ENCODE measurements at places on chromosomes 4 and X.

GRCh38 chr4:2930135-2930757 lies 33.0 kb downstream of the NOP14 start:
- no peak for DNase-seq

- no peak for DNase-seq
These were observed 193.3 kb downstream of the CEP135 start for GRCh38 chr4:56142088-56142487.

GRCh38 chr4:15027921-15028435 lies 25.7 kb downstream of the CPEB2 start:
- DNase-seq: no peak

DNA sequence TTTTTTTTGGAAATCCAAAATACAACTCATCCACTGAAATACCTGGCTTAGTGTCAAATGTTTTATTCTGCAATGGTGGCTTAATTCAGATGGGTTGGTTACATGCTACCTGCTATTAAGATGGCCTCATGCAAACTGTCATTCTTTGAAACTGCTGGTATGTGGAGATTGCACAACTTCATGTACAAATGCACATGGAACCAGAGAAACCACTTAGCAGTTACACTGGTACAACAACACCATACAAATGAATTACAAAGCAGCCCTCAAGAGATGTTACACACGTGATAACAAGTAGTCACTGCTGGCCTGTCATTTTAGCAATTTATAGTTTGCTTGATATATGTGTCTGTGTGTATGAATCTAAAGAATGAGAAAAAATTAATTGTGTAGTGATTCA lies 84.6 kb upstream of the STS start:
- DNase-seq: no peak

DNA sequence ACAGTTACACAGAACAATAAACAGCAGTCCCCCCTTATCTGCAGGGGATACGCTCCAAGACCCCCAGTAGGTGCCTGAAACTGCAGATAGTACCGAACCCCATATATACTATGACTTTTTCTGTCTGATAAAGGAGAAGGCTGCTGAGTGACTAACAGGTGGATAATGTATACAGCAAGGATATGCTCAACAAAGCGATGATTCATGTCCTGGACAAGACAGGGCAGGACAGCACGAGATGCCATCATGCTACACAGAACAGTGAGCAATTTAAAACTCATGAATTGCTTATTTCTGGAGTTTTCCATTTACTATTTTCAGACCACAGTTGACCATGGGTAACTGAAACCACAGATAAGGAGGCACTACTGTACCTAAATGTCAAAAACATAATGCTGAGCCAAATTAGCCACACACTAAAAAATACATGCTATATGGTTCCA lies 76.1 kb downstream of the MANBA start:
- DNase-seq: no peak

DNA sequence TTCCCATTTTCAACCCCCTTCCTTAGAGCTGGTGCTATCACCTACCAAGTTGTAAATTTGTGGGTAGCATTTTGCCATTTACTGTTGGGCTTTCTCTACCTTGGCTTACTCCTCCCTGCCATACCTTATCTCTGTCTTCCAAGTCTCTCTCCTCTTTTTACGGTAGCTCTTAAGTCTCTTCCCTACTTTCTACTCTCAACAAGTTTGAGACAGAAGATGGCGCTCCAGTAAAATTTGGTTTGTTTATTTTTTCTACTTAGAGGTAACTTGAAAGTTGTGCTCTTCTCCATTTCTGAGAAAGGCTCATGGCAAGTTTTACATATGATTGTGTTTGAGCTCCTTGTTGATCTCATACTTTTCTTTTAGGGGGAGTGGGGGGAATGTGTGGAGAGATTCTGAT lies 1508.1 kb downstream of the TECRL start:
- DNase-seq: no peak

GRCh38 chrX:155314260-155314659 lies 20.2 kb downstream of the CLIC2 start:
- DNase-seq: no peak

DNA sequence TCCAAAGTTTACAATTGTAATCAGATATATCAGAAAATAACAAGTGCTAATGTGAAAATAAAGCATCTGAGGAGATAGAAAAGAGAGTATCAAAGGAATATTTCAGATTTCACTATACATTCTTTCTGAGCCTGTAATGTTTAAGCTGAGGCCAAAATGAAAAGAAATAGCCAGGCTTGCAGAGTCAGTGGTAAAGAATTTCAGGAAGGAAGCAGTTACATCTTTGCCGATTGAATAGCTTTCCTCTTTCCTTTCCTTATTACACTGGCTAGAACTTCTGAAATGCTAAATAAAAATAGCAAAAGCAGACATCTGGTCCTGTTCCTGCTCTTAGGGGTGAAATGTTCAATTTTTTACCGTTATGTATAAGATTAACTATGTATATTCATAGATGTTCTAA lies 1441.6 kb upstream of the PCDH7 start:
- DNase-seq: no peak

DNA sequence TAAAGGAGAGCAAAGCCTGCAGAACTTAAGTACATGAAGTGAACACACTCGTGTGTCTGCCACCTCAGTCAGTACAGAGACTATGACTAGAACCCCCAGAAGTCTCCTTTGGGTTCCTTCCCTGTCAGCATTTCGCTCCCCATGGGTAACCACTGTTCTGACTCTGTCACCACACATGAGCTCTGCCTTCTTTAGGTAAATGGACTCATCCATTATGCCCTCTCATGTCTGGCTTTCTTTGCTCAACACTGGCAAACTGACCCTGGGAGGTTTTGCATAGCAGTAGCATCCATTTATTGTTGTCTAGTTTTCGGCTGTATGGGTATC lies 38.5 kb downstream of the TBC1D14 start:
- no peak for DNase-seq

DNA sequence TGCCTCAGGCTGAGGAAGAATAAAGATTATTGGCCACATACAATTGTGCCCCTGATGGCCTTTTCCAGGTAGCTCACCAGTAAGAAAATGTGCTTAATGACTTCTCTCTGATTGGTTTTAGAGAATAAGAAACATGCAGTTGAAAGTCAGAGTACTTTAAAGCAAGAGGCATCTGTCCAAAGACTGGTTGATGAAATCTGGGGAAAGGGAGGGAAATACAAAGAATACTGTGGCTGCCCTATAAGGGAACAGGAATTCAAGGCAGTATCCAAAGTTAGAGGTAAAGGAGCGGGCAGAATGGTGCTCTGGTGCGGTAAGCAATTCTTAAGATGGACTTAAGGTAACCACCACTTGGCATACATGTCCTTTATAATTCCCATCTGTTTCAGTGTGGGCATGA lies 11.4 kb downstream of the PBDC1 start:
- DNase-seq: no peak

DNA sequence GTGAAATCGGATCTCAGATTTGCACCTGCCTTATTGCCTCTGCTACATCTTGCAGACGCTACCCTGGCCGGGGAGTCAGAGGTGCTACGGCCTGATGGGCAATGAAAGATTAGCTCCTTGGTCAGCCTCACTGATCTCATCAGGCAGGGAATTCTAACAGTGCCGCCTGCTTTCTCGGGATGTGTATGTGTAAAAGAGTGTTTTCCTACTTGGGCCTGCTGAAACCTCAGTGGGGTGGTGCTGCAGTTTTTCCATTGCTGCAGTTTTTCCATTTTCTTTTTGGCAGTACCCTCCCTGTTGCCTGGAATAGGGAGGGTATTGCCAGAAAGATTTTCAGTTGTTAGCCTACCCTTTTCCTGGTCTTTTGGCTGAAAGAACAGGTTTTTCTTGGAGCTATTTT lies 117.5 kb downstream of the CDKL5 start:
- no peak for DNase-seq

DNA sequence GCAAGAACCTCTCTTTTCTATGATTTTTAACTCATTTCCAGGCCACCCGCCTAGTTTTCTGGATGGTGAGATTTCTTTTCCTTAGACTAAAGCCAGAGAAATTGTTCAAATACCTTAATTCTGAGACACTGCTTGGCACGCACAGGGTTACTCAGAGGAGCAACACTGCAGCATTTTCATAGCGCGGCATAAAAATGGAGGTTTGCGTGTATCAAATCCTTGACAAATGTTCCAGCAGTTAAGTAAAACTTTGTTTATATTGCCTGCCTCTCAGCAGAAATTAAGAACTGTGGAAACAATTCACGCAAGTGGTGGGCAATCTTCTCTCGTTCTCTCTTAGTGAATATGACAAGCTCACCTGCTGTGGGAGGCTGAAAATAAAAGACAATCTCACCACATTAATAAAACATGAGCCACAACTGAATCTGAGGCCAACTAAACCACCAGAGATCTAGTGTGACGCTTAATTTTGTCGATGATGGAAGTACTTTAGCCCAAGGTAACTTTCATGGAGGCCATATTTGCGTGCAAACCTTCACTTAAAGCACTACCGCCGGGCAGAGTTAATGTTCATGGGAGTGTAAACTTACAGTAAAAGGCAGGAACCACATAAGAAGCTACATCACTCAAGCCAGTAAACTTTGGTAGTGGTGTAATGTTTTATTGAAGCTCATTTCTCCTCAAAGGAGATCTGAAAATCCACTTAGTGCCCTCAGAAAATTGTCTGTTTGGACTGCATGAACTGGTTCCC lies 894.8 kb upstream of the EPHA5 start:
- DNase-seq: no peak

DNA sequence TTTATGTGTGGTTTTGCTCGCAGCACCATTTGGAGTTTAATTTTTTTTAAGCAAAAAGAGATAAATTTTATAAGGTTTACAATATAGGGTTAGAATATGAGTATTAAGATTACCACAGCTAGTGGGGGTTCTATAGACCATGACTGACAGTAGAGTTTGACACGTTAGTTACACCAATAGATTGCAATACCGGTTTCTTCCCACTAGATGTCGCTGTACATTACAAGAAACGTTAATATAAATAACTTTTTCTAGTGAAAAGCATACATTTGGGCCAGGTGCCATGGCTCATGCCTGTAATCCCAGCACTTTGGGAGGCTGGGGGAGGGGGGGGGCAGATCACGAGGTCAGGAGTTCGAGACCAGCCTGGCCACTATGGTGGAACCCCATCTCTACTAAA lies 433.6 kb downstream of the MAGEB5 start:
- no peak for DNase-seq

DNA sequence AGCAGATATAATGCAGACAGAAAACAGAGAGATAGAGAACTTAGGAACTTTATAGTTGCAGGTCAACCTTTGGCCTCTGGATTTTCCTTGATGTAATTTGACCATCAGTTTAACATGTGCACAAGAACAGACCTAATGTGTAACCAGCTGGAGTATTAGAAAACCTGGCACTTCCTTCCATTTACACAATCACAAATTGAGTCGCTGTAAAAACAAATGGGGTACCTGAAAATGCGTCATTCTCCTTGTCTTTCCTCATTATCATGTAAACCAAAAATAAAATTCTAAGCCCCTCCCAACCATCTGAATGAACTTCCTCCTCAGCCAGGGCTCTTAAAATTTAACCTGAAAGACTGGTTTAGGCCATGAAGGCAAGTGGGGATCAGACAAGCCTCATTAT lies 358.4 kb upstream of the MAGEB16 start:
- DNase-seq: no peak

GRCh38 chr4:169024762-169025161 lies 14.7 kb upstream of the CBR4 start:
- DNase-seq: peak; percentile 18

GRCh38 chrX:75228854-75229253 lies 45.0 kb upstream of the UPRT start:
- no peak for DNase-seq

DNA sequence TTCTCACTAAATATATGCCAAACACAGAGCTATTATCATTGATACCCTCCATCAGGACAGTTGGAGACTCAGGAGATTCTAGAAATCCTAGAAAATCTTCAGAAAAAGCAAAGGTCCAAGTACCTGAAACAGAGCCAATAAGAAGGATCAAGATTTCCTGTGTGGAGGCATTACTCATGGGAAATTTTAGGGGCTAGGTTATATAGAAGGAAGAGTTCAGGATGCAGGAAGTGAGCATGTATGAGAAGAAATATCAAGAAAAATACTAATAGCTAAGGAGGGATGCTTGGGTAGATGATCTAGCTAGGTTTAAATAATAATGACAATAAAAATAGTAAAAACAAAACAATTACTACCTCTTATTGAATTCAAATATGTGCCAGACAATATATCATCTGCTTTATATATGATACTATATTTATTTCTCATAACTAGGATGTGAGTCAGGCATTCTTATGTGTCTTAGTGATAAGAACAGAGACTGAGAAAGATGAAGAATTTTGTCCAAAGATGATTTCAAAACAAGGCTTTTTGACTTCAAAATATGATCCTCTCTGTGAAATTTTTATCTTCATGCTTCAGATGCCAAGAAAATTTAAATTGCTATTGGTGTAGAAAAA lies 66.4 kb upstream of the HHIP start:
- no peak for DNase-seq

GRCh38 chr4:13865871-13866669 lies 238.5 kb upstream of the BOD1L1 start:
- DNase-seq: no peak

GRCh38 chr4:118849867-118850487 lies 14.1 kb upstream of the SEC24D start:
- DNase-seq: no peak

DNA sequence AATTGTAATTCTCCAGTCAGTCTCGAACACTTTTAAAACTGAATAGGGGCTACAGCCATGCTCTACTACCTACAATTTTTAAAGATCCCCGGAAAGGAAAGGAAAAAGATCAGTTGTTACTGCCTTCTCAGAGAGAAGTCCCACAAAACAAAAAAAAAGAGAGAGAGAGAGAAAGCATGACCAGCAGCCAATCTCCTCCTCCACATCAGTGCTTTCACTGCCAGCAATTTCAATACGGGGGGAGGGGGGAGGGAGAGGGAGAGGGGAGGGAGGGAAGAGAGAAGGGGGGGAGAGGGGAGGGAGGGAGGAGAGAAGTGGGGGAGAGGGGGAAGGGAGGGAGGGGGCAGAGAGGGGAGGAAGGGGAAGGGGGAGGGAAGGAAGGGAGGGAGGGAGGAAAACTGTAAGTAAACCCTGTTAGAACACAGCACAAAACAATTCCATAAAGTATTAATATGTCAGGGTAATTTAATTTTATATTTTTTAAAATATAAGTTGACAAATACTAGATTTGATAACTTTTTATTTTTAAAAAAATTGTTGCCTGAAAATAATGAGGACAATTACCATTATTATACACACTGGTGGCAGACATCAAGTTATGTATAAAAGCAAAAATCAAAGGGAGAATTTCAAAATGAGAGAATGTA lies 108.0 kb downstream of the LRBA start:
- no peak for DNase-seq

- DNase-seq: no peak
These were observed 587.2 kb downstream of the EPHA5 start for GRCh38 chr4:65083076-65083475.

- DNase-seq: no peak
These were observed 456.0 kb upstream of the FAM241A start for GRCh38 chr4:111689214-111689613.

DNA sequence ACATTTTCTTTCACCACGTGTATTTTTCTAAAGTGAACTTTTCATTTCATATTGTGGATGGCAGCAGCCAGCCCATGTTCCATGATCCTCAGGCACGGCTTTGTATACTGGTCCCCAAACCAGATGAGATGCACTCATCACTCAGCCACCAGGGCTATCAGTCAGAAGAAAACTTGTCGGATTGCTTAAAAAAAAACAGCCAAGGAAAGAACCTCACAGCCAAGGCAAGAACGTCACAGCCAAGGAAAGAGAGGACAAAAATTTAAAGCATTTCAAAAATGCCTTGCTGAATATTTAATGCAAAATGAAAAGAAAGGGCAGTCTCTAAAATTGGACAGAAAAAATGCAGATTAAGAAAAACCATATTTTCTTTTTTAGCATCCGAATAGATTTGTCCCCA lies 333.3 kb downstream of the PDGFC start:
- DNase-seq: no peak

Measured in bone marrow (tissue), 2 donors.